ENCODE measurements at places on chromosomes 1 and 21.

DNA sequence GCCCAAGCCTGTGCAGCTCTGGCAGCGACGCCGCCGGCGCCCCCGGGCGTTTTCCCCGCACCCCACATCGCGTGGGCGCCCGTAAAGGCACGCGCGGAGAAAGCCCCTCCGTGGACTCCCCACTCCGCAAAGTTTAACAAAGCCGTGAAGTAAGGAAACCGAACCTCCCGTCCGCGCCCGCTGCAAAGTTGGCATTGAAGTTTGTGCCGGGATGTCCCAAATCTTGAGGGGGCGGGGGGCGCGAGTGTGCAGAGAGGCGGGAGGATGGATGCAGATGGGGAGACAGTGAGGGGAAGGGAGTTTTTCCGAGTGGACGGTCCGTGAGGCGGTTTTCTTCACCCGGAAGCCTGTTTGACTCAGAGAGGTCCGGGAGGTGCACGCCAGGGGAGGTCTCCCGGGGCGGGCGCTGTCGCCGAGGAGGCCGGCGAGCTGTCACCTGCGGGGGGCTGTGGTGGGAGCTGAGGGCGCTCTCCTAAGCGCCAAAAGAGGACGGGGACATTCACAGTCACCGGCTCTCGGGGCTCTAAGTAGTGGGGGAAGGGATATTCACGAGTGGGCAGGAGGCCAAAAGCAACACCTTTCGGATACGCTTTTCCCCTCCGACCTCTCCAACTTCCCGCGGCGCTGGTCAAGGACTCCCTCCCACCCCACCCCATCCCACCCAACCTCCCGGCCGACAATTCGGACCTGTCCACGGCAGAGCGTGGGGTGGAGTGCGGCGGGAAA is 1.3 kb downstream of the WLS start:
- no peak for DNase-seq

DNA sequence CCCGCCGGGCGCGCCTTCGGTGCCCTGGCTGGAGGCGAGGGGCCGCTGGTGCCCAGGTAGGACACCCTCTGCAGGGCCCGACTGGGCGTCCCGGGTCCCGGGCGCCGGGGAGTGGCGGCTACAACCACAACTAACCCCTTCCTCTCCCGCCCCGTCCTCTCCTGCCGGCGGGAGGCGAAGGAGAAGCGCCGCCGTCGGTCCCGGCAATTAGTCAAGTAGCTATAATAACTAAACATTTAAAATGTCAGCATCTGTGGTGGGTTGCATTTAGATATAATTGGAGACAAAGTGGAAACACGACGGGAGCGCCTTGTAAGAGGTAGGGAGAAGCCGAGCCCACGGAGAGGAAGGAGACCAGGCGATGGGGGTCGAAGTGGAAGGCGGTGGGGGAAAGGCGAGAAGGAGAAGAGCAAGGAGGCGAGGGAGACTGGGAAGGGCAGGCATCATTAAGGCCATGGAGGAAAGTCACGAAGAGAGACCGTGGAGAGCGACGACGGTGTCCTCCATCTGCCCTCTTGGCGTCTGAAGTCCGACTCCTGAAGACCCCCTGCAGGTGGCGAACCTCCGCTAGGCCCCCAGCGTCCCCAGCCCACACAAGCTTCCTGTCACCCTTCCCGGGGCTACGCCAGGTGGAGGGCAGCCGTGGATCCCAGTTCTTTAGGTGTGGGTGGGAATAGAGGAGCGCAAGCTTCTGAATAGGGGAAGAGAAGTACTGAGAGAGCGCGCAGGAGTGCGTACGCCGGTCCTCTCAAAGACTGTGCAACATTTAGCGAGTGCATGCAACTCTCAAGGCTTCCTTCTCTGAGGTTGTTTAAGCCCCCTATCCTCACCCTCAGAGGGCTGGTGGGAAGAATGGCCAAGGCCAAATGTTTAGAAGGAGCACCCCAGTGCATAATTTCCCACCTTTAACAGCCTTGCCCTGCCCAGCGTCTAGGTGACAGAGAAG is 1.6 kb downstream of the CNIH3 start:
- DNase-seq, result no peak

DNA sequence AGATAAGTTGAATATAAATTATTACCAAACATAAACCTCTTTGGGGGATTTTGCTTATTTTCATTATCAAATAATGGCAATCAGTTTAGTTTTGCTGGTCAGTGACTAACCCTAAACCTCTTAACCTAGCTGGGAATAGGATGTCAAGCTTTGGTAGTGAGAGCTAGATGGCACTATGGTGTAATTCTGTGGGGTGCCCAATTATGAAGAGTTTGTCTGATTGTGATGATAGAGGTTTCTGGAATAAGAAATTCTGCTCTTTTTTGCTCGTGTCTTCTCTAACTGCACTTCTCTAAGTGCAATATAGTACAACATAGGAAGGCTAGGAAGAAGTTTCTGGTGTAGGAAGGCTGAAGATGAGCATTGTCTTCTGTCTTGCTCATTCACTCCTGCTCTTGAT is 59.8 kb downstream of the XCL1 start:
- DNase-seq, result no peak

DNA sequence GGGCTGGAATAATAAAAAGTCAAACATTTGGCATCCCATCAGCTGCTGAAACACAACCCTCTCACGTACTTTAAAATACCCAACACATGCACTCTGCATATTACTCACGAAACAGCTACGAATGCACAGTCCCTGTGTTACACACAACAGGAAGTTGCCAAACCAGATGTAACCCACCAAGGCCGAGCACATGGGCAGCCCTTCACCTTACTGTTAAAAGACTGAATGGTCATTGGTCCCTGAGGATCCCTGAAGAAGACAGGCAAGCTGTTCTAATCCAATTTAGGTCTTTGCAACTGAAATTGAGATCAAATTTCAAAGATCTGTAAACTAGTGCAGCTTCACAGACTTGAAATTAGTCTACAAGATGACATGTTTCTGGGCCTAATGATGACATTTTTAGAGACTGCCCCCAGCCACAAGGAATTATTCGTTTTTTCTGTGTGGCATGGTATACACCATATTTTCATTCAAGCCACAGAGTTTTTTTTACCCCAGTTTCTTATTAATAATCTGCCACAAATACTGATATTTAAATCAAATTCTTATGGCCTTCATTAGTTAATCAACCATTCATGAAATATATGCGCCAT is 25.6 kb upstream of the IER5 start:
- DNase-seq, result no peak

DNA sequence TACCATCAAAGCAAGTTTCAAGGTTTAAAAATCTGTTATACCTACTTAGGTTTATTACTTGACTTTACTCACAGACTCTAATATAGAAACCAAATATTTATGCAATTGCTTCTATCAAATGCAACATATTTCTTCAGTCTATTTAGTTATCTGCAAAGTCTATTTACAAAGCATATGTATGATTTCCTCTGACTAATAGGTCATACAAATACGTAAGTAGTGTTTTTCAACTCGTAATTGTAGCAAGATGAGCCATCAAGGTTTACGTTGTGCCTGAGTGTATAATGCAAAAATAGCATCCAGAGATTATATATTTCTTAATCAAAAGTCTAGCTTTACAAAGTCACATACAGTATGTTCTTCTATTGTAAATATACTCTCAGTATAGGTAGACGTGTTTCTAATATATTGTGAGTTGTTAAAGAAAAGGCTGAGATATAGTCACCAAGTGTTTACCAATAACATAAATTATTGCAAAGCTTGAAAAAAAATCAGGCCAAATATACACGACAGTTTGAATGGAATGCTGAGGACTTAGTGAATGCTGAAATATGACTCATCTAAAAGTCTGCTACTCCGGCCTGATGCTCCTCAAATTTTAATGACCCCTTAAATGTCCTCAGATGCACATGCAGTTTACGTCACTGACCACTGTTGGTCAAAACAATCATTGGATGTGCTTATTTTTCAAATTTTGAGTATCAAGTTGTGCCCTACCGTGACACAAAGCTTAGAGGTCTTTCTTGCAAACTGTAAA is 48.4 kb downstream of the ADAMTS5 start:
- peak; percentile 61 for DNase-seq

DNA sequence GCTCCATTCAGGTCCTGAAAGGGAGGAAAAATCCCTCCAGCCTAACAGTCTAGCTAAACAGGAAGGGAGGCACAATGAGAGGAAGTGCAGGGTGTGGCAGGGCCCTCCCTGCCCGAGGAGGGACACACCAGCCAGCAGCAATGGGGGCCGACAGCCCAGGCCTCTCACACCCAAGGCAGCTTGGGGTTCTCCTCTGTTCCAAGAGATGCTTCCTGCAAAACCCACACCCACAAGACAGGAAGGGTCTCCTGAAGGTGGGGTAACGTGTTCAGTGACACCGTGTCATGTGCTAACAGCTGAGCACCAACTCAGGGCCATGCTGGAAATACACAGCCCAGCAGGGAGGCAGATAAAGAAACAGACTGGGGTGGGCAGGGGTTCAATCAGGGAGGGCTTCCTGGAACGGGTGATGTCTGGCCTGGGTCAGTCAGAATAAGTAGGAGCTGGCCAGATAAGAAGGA is 10.2 kb downstream of the ECE1 start:
- no peak for DNase-seq

DNA sequence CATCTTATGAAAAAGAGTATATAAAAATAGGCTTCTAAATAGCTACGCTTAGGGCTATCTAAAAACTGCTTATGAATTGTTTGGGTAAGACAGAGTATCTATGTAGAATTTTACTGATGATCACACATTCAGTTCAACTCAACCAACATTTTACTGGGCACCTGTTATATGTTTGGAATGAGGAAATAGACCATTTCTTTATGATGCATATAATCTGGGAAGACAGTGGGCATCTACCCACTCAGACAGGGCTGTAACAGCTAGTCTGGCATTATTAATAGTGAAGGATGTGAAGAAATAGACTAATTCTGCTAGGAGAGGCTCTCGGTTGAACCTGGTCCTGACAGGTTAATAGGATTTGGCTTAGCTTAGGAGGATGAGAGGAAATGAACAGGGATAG is 56.9 kb downstream of the TIAM1 start:
- no peak for DNase-seq

GRCh38 chr1:212438831-212439237 is 6.1 kb downstream of the NENF start:
- DNase-seq, result no peak

- DNase-seq, result no peak
These were observed 418 bp downstream of the DDX20 start for GRCh38 chr1:111756124-111756513.

DNA sequence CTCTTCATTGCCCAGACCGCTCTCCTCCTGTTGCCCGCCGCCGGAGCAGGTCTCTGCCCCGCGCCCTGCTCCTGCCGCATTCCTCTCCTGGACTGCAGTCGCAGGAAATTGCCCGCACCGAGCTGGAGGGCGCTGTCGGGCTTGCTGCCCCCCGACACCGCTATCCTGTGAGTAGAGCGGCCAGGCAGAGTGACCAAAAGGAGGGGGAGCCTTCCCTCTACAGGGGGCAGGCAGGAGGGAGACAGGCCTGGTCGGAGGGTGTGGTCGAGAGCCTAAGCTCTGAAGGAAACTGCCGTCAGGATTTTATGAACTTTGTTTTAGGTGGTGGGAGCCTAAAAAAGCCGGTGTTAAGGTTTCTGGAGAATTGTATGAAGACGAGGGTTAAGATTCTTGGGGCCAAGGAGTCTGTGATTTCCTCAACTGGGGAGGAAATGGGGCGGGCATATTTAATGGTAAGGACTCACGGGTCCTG is 517 bp downstream of the LRIG2 start:
- DNase-seq, result peak; percentile 51

GRCh38 chr1:212410231-212410820 is 4.4 kb downstream of the PACC1 start:
- DNase-seq, result no peak

DNA sequence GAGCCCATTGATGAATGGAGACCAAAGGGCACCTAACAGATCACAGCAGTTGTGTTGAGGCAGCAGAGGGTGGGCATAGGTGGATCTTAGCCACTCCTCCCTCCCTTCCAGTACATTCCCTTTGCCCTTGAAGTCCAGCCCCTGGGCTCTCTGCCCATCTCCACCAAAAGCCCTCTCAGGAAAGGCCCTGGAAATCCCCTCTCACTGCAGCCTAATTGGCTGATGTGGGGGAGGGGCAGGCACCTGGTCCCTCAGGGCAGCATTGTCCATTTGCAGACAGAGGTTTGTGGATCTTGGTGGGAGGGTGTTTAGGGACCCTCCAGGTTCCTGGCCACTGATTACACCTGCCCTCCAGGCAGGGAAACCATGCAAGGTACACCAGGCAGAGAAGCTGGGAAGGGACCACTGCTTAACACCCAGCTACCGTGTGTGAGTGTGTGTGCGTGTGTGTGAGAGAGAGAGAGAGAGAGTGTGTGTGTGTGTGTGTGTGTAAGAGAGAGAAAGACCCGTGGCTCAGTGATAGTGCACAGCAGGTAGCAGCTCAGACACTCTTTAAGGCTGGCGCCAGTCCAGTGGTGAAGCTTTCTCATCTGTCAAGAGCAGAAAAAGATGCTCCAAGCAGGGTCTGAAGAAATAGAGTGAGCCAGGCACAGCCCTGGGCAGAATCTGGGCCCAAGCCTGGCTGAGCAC is 71.1 kb downstream of the MATN1 start:
- no peak for DNase-seq

DNA sequence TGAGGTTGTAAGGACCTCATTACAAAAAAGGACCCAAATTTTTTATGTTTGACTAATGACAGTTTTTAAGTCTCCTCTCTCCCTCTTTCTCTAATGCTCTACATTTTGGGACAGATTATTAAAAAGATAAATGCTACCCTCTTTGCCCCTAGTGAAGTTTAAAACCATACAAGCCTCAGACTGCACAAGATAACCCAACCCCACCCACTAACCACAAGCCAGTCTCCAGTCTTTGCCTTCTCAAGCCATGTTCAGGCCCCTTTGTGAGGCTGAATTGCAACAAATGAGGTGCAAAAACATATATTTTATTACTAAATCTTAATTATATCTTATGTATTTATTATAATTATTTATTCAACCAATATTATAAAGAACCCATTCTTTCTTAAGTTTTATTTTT is 597.2 kb upstream of the BRINP3 start:
- DNase-seq, result no peak

GRCh38 chr21:26777166-26777565 is 68.0 kb downstream of the ADAMTS1 start:
- DNase-seq, result peak; percentile 47

- peak; percentile 53 for DNase-seq
These were observed 97.5 kb upstream of the CTTNBP2NL start for GRCh38 chr1:112298558-112298957.

- no peak for DNase-seq
These were observed 54.0 kb downstream of the RUNX3 start for GRCh38 chr1:24875991-24876506.

DNA sequence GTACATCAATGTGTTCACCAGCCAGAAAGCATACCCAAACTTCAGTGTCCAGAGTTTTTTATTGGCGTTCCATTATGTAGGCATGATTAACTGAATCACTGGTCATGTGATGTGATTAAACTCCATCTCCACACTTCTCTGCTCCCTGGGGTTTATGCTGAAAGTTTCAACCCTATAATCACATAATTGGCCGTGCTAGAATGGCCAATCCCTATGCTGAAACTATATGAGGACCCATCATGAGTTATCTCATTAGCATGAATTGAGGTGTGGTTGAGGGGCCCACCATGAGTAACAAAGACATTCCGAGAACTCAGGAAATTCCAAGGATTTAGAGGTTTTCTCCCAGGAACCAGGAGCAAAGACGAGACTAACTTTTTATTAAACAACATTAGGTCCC is 31.8 kb upstream of the FBXO28 start:
- DNase-seq, result peak; percentile 17

- no peak for DNase-seq
These were observed 3.5 kb upstream of the C1orf159 start for GRCh38 chr1:1119272-1119890.

- DNase-seq, result no peak
These were observed 101.6 kb downstream of the AJAP1 start for GRCh38 chr1:4755864-4756504.

- DNase-seq, result peak; percentile 95
These were observed 111.6 kb upstream of the ERRFI1 start for GRCh38 chr1:8137481-8138244.
